Lung (tissue), 17 donors: ENCODE measurements at places on chromosomes 7 and 10. TPM values are rescaled to one million over a fixed set of nuclear protein-coding genes. Genes with fewer than 3 reads are reported as not detected.
A peak's percentile ranks its signal among the peaks of the same experiment; 100 is the strongest.

DNA sequence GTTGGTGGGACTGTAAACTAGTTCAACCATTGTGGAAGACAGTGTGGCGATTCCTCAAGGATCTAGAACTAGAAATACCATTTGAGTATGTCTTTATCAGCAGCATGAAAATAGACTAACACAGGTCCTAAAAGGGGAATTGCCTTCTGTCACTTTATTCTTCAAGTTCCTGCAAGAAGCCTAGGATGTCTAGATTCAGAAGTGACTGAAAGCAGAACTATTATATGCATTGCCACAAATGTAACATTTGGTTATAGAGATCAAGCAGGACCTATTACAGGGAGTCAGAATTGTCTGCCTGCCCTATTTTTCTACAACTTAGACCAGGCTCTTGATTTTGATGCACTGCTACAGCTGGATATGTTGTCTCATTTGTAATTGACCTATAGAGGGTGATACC, 364.7 kb downstream of the SORCS1 start:
- no peaks in the 10 kb centered on the region for H3K4me1 ChIP-seq
- no peak overlapping the region for H3K4me3 ChIP-seq
- no peaks in the 10 kb centered on the region for H3K36me3 ChIP-seq
- no peak for DNase-seq
- H3K27me3 ChIP-seq = no peaks in the 10 kb centered on the region

Gene RBP3
- not detected for total RNA-seq

GRCh38 chr10:77086081-77086480, 551.5 kb downstream of the KCNMA1 start:
- H3K4me3 ChIP-seq = no peak overlapping the region
- peaks cover 21% of the 10 kb centered on the region for H3K4me1 ChIP-seq
- DNase-seq = no peak
- H3K36me3 ChIP-seq = no peaks in the 10 kb centered on the region
- H3K27ac ChIP-seq = no peak overlapping the region

Gene TMEM229A
- 0.34 TPM for total RNA-seq

Gene PNLIPRP3
- total RNA-seq = not detected

DNA sequence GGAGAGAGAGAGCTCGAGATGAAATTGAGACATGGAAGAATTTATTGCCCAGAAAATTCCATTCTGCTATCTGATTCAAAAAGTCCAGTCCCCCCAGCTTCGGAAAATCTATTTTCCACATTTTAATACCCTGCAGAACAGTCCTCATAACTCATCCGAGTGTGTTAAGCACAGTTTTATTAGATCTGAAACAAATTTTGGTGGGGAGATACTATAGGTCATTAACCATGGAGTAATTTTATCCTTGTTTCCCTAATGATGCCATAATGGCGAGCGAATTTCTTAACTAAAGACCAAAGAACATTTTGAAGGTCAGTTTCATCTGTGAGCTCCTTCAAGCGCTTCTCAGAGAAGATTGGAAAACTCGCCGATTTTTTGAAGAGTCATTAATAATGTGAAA, 78.1 kb downstream of the HIF1AN start:
- no peak overlapping the region for H3K27ac ChIP-seq
- H3K4me3 ChIP-seq = no peak overlapping the region
- no peak for DNase-seq
- H3K27me3 ChIP-seq = peaks cover 40% of the 10 kb centered on the region

DNA sequence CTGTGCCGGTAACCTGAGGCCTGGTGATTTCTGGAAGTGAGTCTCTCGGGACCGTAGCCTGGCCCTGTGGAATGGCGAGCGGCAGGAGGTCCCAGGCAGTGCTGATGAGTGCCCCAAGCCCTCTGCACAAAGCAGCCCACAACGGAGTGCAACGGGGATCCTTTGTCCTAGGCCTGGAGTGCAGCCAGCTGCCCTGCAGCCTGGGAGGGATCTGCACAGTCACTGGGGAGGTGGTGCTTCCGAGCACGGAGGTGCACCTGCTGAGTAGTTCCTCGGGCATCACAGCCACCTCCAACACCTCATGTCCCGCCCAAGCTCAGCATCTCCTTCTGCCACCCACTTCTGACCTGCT, 162.8 kb upstream of the ZMIZ1 start:
- H3K27me3 ChIP-seq = no peaks in the 10 kb centered on the region
- H3K4me1 ChIP-seq = no peaks in the 10 kb centered on the region
- no peaks in the 10 kb centered on the region for H3K36me3 ChIP-seq
- H3K27ac ChIP-seq = no peak overlapping the region
- H3K4me3 ChIP-seq = no peak overlapping the region

- H3K27ac ChIP-seq = no peak overlapping the region
- H3K36me3 ChIP-seq = no peaks in the 10 kb centered on the region
- peaks cover 14% of the 10 kb centered on the region for H3K4me1 ChIP-seq
- no peak overlapping the region for H3K4me3 ChIP-seq
Measured at GRCh38 chr10:128052696-128053095, 73.5 kb downstream of the MKI67 start.

- peaks cover 8% of the 10 kb centered on the region for H3K4me1 ChIP-seq
- no peaks in the 10 kb centered on the region for H3K36me3 ChIP-seq
- peak; percentile 78 for DNase-seq
- peak overlapping the region; percentile 95 for H3K4me3 ChIP-seq
- no peaks in the 10 kb centered on the region for H3K27me3 ChIP-seq
Measured at GRCh38 chr10:101693978-101694673, 844 bp downstream of the FBXW4 start.

GRCh38 chr10:91590904-91591796, 41.7 kb downstream of the PPP1R3C start:
- peak overlapping the region; percentile 78 for H3K27ac ChIP-seq
- DNase-seq = peak; percentile 98
- H3K27me3 ChIP-seq = no peaks in the 10 kb centered on the region
- no peaks in the 10 kb centered on the region for H3K36me3 ChIP-seq
- H3K4me1 ChIP-seq = peaks cover 22% of the 10 kb centered on the region
- no peak overlapping the region for H3K4me3 ChIP-seq

Gene NUTM2E
- total RNA-seq = 0.31 TPM

Gene KIF11
- total RNA-seq = 1.3 TPM

DNA sequence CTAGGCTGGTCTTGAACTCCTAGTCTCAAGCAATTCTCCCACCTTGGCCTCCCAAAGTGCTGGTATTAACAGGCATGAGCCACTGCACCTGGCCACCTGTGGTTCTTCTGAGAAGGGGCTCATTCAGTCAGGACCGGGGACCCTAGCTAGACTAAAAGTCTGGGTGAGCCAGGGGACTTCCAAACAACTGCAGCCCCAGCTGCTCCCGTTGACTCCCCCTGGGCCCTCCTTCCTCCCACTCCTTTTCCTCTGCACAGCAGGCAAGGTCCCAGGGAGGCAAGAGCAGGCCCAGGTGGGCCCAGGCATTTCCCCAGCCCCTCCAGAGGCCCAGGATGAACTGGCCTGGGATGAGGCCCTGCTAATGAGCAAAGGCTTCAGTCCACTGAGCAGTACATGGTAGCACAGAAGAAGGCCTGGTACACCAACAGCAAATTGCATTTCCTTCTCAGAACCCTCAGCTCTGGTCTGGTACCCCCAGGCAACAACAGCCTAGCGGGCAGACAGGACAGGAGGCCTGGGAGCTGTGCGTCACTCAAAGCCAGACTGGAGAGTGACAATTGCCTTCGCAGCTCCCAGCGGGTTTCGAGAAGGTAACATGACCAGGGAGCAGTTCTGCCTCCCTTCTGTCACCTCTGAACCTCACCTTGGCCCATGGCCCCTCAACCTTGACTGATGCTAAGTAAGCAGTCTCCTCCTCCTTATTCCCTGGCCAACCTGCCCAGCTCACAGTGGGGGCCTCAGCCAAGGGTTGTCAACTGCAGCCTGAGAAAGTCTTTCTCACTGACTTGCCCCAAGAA, 30.7 kb upstream of the HSPA12A start:
- H3K4me1 ChIP-seq = peaks cover 6% of the 10 kb centered on the region
- H3K27ac ChIP-seq = no peak overlapping the region
- H3K27me3 ChIP-seq = no peaks in the 10 kb centered on the region
- H3K36me3 ChIP-seq = no peaks in the 10 kb centered on the region
- no peak for DNase-seq

Gene POP7
- 30.1 TPM for total RNA-seq

DNA sequence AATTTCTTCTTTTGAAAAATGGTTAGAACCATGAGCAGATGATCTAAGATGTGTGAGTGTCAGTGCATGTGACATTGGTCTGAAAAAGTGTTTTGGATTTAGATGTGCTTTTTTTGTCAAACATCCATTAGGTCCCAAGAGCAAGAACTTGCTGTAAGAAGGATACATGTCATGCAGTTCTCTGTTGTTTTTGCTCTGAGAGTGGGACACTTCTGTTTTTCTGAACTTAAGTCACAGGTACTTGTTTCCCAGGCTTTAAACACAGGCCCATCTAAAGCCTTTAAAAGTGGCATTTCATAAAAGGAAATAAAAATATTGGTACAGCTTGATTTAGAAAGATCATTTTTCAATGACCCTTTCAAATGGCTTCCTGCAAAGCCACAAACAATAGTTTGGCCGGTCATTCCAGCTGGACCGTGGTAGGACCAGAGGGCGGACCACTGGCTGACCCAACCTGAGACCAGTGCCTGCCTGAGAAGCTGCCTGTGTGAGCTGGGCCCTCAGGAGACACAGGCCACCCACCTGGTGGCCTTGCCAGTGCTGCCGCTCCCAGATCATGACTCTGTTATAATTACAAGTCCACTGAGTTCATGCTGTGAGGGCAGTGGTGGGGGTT, 92.7 kb downstream of the EEPD1 start:
- no peaks in the 10 kb centered on the region for H3K27me3 ChIP-seq
- no peak overlapping the region for H3K27ac ChIP-seq
- no peak overlapping the region for H3K4me3 ChIP-seq

Gene PPA1
- 165 TPM for total RNA-seq

DNA sequence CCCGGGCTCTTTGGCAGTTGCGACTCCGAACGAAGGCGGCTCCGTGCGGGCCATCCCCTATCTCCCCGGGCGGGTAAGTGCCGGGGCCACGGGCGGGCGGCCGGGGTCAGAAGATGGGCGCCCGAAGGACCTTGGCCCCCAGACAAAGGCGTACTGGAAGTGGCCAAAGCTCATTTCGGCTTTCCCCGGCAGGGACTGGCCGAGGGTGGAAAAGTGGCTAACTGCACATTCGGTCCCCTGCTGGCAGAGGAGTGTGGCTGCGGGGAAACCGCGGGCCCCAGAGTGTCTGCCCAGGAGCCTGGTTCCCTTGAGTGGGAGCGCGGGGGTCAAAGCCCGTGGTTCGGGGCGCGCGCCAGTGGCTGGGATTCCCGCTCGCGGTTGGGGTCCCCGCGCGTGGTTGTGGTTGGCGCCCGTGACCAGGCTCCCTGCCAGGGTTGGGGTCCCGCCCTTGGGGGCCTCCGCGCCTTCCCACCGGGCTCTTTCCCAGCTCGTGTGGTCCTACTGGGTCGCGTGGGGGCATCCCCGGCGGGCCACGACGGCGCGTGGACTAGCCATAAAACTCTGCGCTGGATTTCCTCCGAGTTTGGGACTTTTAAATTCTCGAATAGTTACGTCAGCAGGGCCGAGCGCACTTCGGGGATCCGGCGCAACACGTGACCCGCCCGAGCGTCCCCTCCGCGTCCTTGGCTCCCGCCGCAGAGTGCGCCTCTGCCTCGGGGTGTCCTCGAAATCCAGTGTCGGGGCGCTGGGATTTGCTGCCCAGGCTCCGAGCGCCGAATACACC, 124.4 kb downstream of the TACC2 start:
- peaks cover 5% of the 10 kb centered on the region for H3K4me1 ChIP-seq
- H3K27ac ChIP-seq = peak overlapping the region; percentile 97
- H3K36me3 ChIP-seq = no peaks in the 10 kb centered on the region
- peak overlapping the region; percentile 75 for H3K4me3 ChIP-seq
- H3K27me3 ChIP-seq = no peaks in the 10 kb centered on the region

Gene MAT1A
- 1.1 TPM for total RNA-seq

DNA sequence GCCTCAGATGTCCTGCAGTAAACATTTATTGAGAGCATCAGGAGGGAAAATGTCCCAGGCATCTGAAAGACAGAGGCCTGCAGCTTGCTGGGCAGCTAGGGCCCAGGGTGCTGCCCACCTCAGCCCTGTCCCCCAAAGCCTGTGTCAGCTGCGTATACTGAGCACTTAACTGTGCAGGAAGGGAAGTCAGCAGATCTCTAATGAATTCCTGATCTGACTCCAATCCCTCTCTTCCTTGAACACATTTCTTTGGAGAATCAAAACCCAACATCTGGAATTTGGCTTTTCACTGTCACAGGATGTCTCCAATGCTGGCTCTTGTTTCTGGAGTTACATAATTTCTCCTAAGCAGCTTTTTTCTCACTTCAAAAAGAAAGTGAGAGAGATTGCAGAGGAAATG, 364.7 kb upstream of the NFE2L3 start:
- no peaks in the 10 kb centered on the region for H3K27me3 ChIP-seq
- H3K4me3 ChIP-seq = no peak overlapping the region
- peak; percentile 84 for DNase-seq
- peaks cover 34% of the 10 kb centered on the region for H3K4me1 ChIP-seq

DNA sequence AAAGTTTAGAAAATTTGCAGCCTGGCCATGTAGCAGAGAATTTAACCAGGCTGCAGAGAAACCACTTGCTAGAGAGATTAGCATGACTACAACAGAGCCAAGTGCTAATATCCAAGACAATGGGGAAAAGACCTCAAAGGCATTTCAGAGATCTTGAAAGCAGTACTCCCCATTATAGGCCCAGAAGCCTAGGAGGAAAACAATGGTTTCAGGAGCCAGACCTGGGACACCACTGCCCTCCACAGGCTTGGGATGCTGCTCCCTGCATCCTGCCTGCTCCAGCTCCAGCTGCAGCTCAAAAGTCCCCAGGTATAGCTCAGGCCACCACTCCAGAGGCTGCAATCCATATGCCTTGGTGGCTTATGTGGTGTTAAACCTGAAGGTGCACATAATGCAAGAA, 101.5 kb upstream of the TMEM72 start:
- no peak overlapping the region for H3K4me3 ChIP-seq
- H3K4me1 ChIP-seq = no peaks in the 10 kb centered on the region
- no peak for DNase-seq
- no peak overlapping the region for H3K27ac ChIP-seq

DNA sequence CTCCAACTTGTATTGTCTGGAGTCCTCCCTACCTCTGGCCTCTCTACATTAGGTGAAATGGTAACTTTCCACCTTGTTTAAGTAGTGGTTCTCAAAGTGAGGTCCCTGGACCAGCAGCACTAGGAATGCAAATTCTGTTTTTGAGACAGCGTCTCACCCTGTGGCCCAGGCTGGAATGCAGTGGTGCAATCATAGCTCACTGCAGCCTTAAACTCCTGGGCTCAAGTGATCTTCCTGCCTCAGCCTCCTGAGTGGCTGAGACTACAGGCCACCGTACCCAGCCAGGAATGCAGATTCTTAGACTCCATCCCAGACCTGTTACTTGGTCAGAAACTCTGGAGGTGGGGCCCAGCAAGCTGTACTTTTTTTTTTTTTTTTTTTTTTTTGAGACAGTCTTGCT, 6.8 kb upstream of the TBL2 start:
- no peaks in the 10 kb centered on the region for H3K27me3 ChIP-seq
- H3K36me3 ChIP-seq = no peaks in the 10 kb centered on the region
- H3K4me3 ChIP-seq = no peak overlapping the region
- DNase-seq = no peak
- H3K27ac ChIP-seq = no peak overlapping the region

Gene KCND2
- total RNA-seq = 1.1 TPM

Gene KCNMA1
- 4.5 TPM for total RNA-seq

GRCh38 chr7:5572439-5572838, 148.8 kb upstream of the TNRC18 start:
- no peaks in the 10 kb centered on the region for H3K27me3 ChIP-seq
- no peaks in the 10 kb centered on the region for H3K4me1 ChIP-seq
- H3K27ac ChIP-seq = no peak overlapping the region
- DNase-seq = no peak
